ENCODE measurements at places on chromosomes 2 and 18.

GRCh38 chr2:202265467-202266277 lies at the start of gene NOP58:
Gene NOP58 (plus strand): TSS chr2:202265763. CDS start chr2:202265942, 179 bp downstream.
- peak; percentile 95 for DNase-seq

DNA sequence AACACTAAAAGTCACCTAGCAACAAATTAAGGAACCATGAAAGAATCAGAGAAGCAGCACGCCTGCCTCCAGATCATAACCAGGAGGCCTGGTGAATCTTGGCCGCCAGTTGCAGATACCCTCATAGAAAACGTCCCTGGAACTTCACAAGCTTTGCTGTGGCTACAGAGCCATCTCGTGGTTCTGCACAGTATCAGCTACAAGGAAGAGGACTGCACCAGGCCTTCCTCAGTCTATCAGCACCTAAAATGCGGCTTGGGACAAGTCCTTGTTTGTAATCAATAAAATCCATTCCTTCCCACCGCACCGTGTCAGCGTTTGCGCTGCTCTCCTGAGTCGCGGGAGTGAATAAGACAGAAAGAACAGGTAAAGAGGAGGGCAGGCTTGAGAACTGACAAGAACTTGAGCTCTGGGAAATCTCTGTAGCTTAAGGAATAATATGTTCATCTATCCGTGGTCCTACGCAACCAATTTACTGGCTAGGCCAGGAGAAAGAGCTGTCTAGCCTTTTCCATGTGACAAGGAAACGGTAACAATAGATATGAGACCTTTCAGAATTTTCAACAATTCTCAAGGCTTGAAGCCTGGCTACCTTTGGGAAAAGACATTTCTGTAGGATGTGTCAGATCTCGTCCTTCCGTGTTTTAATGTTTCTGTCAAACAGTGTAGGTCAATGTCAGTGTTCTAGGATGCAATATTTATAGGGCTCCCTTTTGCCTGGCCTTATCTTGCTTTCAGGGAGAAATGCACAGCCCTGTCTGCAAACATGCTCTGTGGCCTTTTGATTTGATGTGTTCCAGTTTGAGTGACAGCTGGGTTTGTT lies 128.5 kb upstream of the RAB12 start:
- DNase-seq, result peak; percentile 42

GRCh38 chr2:222960126-222960525 lies 91.9 kb upstream of the KCNE4 start:
- no peak for DNase-seq

DNA sequence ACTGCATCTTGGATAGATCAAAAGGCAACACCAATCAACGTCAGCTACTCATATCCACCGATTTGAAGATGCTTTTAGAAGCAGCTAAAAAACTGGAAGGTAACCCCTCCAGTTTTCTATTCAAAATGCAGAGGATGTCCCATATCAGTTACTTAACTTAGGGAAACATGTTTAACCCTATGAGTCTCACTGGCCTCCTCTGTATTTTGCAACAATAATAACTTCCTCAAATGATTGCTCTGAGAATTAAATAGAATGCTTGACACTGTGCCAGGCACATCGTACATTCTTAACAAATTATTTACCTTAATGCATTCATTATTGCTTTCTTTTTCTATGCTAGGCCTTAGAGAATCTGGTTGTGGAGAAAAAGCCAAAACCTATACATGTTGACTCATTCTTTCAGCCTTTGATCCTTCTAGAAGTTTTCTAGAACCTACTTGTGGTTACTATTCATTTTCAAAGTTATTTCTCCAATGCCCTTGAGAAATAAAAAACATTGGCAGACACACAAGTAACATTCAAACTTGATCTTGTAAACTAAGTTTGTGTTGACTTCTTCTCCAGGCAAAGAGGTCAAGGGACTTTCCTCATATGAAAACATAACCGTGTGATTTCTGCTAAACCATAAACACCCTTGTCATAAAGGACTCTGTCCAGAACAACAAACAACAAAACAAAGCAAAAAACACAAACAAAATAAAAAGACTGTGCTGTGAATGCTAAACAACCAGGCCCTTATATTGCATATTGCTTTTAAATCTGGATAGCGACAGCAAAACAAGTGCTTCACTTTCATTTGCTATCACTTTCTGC lies 4.6 kb downstream of the DOCK10 start:
- DNase-seq, result peak; percentile 32

DNA sequence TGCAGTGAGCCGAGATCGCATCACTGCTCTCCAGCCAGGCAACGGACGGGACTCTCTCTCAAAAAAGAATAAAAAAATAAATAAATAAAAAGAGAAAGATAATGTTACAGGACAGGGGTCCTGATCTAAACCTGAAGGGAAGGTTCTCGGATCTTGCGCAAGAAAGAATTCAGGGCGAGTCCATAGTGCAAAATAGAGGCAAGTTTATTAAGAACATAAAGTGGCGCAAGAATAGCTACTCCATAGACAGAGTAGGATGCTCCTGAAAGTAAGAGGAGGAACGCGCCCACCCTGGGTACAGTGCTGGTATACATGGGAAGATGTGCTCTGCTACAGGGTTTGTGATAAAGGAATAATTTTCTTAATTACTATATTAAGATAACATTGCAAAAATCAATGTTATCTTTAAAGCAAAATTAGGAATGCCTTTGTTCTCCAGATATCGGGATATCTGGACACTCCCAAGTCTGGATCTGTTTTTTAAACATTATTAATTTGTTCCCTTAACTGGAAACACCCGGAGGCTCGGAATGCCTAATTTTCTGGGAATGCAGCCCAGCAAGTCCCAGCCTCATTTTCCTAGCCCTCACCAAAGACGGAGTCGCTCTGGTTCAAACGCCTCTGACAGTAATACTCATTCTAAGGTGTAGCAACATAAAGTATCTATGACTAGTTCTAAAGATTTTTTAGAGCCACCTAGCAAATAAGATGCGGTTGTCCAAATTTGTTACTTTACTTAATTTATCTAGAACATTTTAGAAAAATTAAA lies 38.8 kb downstream of the ACSL3 start:
- DNase-seq, result no peak

GRCh38 chr2:23452853-23453420 lies 68.0 kb downstream of the KLHL29 start:
- no peak for DNase-seq

DNA sequence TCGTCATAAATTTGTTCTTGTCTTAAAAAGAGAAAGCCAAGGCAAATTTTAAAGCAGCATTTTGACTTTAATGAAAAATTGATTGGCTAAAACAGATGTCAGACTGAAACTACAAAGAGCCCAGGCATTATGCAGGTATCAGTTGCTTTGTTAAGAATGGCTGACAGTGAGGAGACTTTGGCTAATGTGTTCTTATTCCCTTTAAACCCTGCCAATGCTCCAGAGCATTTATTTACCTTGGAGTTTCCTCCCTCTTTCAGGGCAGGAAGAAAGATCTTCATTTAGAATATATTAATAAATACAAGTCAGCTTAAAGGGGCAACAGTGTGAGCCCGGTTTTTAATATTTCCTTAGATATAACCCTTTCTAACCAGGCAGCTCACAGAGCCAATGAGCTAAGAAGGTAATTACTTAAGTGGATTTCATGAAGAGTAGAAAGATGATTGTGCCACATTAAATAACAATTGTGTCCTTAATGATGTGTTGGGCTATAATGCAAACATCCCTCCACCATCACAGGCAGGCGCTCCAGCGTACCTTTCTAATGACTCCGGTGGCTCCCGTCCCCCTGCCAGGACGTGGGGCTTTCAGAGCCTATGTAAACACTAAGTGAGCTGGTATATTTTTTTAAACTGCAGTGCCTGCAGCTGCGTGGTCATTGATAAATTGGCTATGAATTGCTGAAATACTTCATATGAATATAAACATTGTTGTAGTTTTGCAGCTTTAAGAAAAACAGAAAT lies 349.4 kb upstream of the POU3F3 start:
- no peak for DNase-seq

- no peak for DNase-seq
Observed at GRCh38 chr2:71154798-71155197, 24.4 kb downstream of the MPHOSPH10 start.

- DNase-seq, result no peak
Observed at GRCh38 chr2:192026059-192026824, 168.5 kb downstream of the TMEFF2 start.

- DNase-seq, result no peak
Observed at GRCh38 chr2:11907190-11907589, 160.8 kb downstream of the LPIN1 start.

DNA sequence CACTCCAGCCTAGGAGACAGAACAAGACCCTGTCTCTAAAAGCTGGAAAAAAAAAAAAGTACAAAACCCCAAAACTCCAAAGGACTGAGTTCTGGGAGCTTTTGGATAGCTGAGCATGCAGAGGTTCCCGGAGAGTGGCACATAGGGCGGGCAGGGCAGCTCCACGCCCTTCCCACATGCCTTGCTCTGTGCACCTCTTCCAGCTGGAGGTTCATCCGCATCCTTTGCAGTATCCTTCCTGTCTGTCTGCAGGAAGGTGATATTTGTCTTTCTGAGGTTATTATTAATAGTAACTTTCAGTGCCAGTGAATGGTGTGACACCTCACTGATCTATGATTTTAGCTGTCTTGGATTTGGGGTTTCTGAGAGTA lies 70.2 kb downstream of the INPP4A start:
- DNase-seq, result no peak

- DNase-seq, result no peak
Observed at GRCh38 chr2:9914384-9915065, 37.0 kb upstream of the GRHL1 start.

GRCh38 chr18:37532917-37533316 lies 32.7 kb downstream of the CELF4 start:
- DNase-seq, result no peak

DNA sequence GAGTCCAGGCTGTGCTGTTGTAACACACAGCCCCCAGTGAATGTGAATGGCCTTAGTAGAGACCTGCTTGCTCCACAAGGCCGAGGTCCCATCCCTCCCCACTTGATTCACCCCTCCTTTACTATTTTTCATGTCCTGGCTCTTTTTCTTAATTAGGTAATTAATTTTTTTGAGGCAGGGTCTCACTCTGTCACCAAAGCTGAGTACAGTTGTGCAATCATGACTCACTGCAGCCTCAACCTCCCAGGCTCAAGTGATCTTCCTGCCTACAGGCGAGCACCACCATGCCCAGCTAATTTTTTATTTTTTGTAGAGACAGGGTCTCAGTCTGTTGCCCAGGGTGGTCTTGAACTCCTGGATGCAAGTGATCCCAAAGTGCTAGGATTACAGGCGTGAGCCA lies 19.3 kb downstream of the FBLN7 start:
- DNase-seq, result no peak

DNA sequence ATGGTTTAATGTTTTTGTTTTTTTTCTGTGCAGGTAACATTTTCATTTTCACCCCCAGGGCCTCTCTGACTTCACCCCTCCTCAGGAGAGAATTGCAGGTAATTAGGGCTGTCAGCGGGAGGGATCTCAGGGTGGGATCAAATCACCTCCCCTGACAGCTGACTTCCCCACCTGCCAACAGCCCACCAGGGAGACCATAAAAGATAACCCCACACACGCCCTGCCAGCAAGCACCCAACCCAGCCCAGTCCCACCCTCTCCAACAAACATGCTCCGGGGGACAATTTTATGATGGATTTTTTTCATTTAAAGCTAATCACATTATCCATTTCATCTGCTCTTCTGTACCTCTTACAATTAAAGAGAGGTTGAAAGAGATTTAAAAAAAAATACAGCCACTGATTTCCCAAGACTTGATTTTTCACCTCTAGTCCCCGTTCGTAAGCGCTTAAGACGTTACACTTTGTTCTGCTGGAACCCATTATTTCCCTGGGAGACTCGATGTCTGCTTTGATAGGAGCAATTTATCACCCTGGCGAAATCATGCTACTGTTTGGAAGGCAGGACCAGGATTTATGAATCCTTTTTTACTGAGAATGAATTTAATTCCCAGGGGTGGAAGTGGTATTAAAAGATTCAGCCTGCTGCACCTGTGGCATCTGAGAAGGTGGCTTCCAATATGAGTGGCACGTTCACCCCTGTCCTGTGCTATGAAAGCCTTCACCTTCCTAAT lies 232.9 kb upstream of the ID2 start:
- no peak for DNase-seq

DNA sequence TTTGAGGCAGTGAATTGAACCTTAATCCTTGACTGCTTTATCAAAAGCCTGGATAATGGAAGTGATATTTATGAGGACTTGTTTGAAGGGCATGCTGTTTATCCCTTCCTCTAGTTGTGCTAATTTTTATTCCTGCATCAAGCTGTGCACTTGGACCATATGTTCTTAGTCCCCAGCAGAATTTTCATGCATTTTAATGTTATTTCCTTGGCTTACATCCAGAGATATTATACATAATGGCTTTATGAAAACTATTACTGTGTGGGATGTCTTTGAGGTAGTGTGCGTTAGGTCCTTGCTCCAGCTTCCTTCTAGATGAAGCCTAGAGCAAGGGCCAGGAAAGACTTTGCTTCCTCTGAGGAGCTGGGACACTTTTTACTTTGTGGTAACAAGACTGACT lies 378.4 kb downstream of the LPIN1 start:
- DNase-seq, result no peak

GRCh38 chr2:212730994-212731393 lies 192.4 kb upstream of the ERBB4 start:
- no peak for DNase-seq

GRCh38 chr18:79849328-79850207 lies 51.8 kb downstream of the KCNG2 start:
- no peak for DNase-seq

DNA sequence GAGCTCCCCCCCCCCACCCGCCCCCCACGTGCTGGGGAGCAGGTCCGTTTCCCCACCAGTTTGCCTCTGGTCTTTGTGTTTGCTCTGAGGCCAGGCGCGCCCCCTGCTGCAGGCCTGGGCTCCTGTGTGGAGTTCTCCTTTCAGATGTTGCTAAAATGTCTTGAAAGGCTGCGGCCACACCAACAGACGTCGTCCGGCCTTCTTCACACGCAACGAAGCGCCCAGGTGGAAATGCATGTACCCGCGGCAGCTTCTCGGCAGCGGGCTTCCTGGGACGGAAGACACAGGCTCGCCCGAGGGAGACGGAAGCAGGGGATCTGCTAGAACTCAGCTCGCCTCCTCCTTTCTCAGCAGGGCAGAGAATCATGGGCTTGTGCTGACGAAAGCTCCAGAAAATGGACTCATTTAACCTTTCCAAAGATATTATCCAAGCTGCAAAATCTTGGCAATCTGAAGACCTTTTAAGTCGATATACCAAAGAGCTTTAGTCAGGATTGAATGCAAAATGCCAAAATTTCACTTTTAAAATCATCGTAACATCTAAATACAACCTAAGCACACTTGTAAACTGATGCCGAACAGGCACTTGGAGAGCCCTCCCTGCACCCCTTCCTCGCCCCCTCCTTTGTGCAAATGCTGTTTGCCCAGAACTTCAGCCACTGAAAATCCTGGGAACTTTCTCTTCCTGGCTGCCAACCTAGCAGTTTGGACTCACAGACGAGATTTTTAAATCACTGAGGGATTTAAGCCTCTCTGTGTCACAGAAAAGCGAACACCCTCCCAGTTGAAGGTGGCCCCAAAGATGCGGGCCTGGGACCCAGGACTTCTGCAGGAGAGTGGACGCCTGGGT lies 125.5 kb upstream of the ZNF516 start:
- DNase-seq, result peak; percentile 55

All from globus pallidus (tissue), 1 donor.